ENCODE measurements at places on chromosomes 2 and 18. TPM values are rescaled to one million over a fixed set of nuclear protein-coding genes. Genes with fewer than 3 reads are reported as not detected.
A peak's percentile ranks its signal among the peaks of the same experiment; 100 is the strongest.

- no peak for DNase-seq
These were observed 3.3 kb downstream of the KCNIP3 start for GRCh38 chr2:95300450-95300849.

LHCGR gene
- total RNA-seq = not detected

SKOR2 gene
- not detected for total RNA-seq

DNA sequence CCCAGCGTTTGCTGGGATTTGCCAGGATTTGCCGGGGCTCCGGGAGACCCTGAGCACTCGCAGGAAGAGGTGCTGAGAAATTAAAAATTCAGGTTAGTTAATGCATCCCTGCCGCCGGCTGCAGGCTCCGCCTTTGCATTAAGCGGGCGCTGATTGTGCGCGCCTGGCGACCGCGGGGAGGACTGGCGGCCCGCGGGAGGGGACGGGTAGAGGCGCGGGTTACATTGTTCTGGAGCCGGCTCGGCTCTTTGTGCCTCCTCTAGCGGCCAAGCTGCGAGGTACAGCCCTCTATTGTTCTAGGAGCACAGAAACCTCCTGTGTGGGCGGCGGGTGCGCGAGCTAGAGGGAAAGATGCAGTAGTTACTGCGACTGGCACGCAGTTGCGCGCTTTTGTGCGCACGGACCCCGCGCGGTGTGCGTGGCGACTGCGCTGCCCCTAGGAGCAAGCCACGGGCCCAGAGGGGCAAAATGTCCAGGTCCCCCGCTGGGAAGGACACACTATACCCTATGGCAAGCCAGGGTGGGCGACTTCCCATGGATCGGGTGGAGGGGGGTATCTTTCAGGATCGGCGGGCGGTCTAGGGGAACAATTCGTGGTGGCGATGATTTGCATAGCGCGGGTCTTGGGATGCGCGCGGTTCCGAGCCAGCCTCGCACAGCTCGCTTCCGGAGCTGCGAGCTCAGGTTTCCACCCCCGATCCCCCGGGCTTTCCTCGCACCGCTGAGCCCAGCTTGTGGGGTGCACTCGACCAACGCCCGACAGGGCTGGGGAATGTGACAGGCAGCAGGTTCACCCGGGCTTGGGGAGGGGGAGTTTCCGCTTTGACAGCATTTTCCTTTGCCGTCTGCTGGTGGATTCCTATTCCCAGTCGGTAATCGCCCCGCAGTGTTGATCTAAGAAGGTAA is 2.8 kb downstream of the ONECUT2 start:
- DNase-seq = no peak

RAPH1 gene
- 4.6 TPM for total RNA-seq

DNA sequence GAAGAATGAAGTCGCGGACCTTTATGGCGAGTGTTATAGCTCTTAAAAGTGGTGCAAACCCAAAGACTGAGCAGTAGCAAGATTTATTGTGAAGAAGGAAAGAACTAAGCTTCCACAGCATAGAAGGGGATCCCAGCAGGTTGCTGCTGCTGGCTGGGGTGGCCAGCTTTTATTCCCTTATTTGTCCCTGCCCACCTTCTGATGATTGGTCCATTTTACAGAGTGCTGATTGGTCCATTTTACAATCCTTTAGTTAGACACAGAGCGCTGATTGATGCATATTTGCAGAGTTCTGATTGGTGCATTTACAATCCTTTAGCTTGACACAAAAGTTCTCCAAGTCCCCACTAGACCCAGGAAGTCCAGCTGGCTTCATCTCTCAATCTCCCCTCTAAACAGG is 36.3 kb upstream of the EN1 start:
- DNase-seq = no peak

DNA sequence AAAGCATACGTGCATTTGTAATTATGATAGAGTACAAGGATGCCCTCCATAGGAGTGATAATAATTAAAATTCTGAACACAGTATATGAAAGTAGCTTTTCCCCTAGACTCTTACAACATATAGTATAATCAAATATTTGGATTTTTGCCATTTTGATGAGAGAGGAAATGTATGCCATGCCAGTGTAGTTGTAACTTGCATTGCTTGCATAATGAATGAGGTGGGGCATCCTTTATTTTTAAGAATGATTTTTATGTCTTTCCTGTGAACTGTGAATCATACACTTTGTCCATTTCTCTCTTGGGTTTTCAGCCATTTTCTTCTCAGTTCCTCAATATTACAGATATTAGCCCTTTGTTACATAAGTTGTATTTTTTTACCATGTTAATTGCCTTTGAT is 197.5 kb downstream of the SCG2 start:
- no peak for DNase-seq

DNA sequence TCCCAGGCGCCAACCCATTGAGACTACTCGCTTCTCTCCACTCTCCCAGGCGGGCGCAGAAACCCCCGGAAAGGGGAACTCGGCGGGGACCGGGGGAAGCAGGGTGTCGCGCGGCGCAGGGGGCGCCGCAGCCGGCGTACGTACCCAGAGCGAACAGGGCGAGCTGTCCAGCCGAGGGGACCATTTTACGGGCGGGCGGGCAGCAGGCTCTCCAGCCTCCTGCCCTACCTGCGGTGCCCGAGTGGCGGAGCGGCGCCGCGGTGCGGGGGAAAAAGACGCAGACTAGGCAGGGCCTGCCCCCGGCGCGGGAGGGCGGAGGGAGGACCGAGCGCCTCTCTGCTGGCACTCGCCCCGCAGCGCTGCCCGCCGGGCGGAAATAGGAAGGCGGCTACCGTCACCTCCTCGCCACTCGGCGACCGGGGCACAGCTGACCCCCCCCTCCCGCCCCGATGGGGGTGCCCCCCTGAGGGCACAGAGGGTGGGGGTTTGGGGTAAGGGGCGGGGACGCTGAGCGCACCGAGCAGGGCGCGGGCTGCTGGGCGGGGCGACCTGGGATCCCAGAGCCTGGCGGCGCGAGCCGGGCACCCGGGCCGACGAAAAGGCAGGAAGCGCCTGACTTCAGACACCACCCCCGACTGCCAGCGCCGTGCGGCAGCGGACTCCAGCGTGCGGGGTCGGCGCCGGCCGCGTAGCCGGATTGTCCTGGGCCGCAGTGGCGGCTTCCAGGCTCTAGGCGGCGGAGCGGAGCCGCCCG is at the start of gene TGFA:
Gene TGFA (minus strand): TSS at position 243 of the 754 bp plus-strand sequence. CDS start 59 bp downstream, at position 184.
- peak; percentile 54 for DNase-seq

UCN gene
- 0.94 TPM for total RNA-seq

DNA sequence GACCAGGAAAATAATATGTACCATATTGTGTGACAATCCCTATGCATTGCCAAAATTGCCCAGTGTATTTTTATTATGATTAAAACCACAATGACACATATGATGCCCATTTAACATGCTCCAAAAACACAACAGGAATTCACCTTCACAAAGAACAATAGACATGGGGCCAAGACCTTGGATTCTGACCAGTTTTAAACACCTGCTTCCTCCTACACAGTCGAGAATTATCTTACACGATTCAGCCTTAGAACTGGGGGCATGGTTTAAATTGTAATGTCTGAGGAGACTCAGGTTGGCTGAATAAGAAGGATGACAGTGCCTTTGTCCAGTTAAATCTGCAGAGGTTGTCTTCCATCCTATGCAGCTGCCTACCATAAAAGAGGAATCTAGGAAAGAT is 212.7 kb downstream of the PLCL1 start:
- DNase-seq = no peak

DNA sequence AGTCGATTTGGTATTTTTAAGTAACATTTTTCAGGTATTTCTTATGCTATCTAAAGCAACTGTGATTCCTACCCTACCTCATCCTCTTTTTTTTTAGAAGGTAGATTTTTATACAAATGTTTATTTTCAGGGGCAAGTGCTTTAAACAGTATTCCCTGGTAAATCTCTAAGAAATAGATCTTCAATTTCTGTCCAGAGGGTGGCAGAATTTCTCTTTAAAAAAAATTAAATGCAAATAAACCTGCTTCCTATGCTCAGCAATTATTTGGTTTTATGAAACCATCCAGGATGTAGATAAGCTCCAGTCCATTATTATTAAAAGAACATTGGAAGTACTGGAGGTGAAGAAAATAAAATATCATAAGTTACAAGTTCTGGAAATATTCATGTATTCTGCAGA is 191.9 kb downstream of the MYO3B start:
- DNase-seq = no peak

DNA sequence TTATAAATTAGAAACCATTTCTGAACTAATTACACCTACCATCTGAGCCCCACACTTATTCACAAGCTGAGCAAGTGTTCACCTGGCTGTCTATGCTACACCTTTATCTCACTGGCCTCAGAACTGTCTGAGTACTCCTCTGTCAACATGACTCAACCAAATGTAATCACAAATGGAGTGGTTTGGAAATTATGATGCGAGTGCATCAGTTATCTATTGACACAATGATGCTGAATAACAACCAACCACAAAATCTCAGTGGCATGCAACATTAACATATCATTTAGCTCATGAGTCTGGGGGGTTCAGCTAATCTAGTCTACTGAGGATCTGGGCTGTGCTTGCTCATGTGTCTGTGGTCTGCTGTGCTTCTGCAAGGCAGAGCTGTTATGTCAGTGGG is 184.2 kb upstream of the NXPH2 start:
- DNase-seq = no peak

MC5R gene
- total RNA-seq = not detected

GRCh38 chr2:167183931-167184330 is 295.7 kb downstream of the XIRP2 start:
- DNase-seq = no peak

PSMA8 gene
- 1.2 TPM for total RNA-seq

DNA sequence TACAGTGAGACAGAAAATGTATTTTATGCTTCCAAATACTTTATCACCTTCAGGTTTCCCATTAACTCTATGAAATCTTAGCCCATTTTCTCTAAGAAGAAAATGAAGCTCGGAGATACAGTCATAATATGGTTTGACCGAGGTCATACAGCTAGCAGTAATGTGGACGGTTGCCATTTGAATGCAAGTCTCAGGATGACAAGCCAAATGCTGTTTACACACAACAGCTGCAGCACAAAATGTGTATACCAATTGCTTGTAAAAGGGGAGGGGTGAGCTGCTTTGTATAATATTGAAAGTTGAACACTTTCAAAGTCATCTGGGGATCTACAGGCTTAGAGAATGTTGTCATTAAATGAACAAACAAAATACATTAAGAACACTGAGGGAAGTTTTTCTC is 93.8 kb upstream of the FSIP2 start:
- no peak for DNase-seq

GRCh38 chr2:79387431-79387830 is 125.4 kb upstream of the CTNNA2 start:
- no peak for DNase-seq

ZBTB7C gene
- total RNA-seq = 0.07 TPM

FNDC4 gene
- total RNA-seq = 0.30 TPM

DNA sequence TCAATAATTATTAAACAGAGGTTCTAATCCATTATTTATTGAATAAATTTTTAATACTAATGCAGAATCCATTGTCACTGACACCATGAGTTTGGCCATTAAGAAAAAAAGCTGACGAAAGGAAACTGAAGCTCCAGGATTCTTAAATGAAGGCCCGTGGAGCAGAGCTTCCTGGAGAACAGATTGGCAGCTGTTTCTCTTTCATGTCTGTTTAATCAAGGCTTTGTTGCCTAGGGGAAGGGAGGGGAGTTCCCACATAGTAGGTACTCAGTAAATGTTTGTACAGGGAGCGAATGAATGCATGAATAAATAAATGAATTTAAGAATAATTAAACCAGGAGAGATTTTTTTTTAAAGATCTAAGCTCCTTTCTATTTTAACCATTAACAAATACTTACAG is 315.1 kb upstream of the KLHL29 start:
- no peak for DNase-seq

CCDC102B gene
- total RNA-seq = 1.2 TPM

TMEFF2 gene
- total RNA-seq = not detected

IL36B gene
- not detected for total RNA-seq

GRCh38 chr18:7230626-7231349 is at the start of gene LRRC30:
Gene LRRC30, plus strand, starts transcription at chr18:7231089. Its CDS starts 50 bp downstream, at chr18:7231139.
- DNase-seq = no peak

- DNase-seq = no peak
These were observed 26.5 kb downstream of the TCF23 start for GRCh38 chr2:27175330-27175729.

DNA sequence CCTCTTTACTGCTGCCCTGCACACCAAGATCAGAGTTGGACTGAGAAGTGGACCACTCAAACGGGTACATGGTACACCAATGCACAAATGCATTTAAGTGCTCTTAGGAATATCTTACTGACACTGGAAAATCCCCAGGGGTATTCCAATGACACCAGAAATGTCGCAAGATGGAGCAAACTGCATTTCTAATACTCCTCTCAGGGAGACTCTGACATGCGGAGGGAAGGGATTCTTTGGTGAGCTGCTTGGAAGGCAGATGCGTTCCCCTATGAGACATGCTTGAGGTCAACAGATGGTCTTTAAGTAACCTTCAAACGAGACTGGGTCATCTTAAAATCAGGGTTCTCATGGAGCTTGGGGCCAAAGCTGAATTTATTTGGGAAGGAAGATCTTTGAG is 521.8 kb upstream of the TCF4 start:
- no peak for DNase-seq

DNA sequence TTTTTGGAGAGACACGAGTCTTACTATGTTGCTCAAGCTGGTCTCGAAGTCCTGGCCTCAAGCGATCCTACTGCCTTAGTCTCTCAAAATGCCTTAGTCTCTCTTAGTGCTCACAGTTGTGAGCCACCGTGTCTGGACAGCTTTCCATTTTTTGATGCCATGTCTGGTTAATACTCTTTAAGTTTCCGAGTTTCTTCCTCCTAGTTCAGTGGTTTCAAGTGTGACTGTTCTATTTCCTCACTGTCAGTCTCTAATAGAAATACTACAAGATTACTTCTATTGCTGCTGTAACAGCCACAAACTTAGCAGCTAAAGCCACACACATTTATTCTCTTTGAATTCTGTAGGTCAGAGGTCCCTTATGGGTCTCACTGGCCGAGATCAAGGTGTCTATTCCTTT is 125.1 kb upstream of the MGAT5 start:
- DNase-seq = no peak

GRCh38 chr2:232235716-232236115 is 142.8 kb upstream of the ALPP start:
- no peak for DNase-seq

CAPN14 gene
- total RNA-seq = 0.18 TPM

ACVR1C gene
- total RNA-seq = 0.57 TPM

OTOS gene
- total RNA-seq = not detected

TRMT61B gene
- 17.3 TPM for total RNA-seq

GRCh38 chr2:234256516-234256915 is 206.0 kb downstream of the SPP2 start:
- no peak for DNase-seq

GRCh38 chr2:186907897-186908296 is 58.9 kb upstream of the ZSWIM2 start:
- no peak for DNase-seq

- DNase-seq = no peak
These were observed 797.8 kb upstream of the GYPC start for GRCh38 chr2:125857971-125858794.

DNA sequence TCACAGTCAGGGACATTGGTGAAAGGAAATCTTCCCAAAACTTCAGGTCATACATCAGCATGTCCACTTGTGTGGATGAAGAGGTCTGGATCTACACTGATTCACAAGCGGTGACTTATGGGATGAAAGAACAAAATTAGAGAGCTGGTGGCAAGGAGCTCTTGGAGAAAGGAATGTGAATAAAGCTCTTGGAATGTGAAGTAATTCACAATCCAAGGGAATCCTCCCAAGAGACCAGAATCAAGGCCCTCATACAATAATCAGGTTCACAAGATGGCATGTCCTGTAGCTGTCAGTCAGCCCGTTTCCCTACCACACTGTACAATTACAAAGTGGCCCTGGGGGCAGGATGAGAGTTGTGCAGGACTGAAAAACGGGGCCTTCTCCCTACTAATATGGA is 96.2 kb downstream of the MRPS9 start:
- DNase-seq = no peak

- DNase-seq = no peak
These were observed 102.9 kb downstream of the ETAA1 start for GRCh38 chr2:67499989-67500388.

CYP1B1 gene
- total RNA-seq = 8.6 TPM
